Hindlimb muscle (tissue), 1 donor: ENCODE measurements at places on chromosomes 7 and 10.

- no peak for DNase-seq
Observed at GRCh38 chr10:51176976-51177695, 102.8 kb downstream of the PRKG1 start.

GRCh38 chr7:33738260-33738935 is 166.9 kb upstream of the BMPER start:
- no peak for DNase-seq

DNA sequence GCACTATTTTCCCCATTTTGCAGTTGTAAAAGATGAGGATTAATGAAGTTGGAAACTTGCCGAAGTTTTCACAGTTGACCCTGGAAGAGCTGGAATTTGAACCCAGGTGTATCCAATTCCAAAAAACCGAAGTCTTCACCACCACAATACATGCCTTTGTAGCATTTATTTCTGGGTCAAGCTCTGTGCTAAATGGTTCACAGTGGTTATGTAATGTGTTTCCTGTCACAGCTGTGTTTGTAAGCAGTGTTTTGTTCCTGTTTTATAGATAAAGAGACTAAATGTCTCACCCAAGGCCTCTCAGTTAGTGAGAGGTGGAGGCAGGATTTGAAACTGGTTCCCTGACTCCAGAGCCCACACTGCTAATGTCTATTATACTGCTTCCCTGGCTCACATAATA is 17.6 kb downstream of the SFTPA2 start:
- no peak for DNase-seq

- no peak for DNase-seq
Observed at GRCh38 chr10:59748834-59749233, 4.4 kb downstream of the MRLN start.

DNA sequence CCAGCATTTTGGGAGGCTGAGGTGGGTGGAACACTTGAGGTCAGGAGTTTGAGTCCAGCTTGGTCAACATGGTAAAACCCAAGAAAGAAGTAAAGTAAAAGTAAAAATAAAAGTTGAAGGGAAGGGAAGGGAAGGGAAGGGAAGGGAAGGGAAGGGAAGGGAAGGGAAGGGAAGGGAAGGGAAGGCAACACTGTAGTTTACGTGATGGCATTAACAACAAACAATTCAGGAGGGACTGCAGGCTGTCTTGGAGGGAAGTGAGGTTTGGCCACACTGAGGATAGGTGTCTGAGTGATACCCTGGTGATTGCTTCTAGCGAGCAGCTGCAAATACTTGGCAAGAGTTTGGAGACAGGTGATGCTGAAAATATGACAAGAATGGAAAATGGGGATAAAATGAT is 298.0 kb downstream of the CALN1 start:
- no peak for DNase-seq

DNA sequence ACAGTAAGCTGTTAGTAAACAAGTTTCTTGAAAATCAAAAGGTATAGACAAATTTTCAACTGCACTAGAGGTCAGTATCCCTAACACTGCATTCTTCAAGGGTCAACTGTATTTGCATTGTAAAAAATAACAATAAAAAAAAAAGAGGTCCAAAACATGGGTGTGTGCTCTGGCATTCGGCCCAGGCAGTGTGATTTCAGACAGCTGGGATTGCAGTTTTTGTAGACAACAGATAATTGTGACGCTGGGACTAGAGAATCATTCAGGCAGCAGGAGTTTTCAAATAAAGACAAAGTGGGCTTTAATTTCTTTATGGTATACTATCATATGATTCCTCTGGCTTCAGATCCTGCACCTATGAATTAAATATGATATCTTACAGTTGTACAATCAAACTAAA is 543.2 kb upstream of the SEMA3D start:
- peak; percentile 42 for DNase-seq

- peak; percentile 43 for DNase-seq
Observed at GRCh38 chr10:61733358-61733940, 70.7 kb downstream of the CABCOCO1 start.

DNA sequence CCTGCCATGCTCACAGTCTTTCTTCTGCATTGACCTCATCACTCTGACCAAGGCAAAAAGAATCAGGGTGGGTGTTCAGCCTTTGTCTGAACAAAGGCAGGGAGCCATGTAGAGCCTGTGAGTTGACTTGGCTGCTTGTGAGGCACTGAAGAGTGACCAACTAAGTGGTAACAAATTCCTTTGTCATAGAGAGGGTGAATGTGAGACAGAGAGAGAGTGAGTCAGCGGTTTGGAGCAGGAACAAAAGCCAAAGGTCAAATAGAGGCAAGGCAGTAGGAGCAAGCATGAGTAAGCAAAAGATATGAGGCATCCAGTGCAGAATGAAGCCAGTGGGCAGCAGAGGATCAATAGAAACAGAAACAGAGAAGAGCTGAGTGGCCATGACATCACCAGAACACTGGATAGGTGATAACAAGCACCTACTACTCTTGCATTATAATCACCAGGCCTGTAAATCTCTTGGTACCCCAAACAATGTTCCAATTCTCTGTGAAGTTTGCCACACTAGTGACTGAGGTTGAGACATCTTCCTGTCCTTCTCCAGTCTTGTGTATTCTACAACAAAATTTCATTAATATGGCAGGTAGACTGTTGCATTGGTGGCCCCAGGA is 116.2 kb upstream of the LAMB4 start:
- no peak for DNase-seq

DNA sequence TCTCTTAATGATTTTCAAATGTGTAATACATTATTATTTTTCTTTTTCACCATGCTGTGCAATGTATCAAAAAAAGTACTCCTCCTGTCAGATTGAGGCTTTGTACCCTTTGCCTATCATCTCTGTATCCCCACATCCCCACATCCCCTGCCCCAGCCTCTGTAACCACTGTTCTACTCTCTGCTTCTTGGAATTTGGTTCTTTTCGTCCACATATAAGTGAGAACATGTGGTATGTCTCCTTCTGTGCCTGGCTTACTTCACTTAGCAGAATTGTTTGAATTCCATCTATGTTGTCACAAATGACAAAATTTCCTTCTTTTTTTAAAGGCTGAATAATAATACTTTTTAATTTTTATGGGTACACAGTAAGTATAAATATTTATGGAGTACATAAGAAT is 13.8 kb downstream of the TAF3 start:
- DNase-seq, result no peak

- DNase-seq, result peak; percentile 74
Observed at GRCh38 chr7:27375958-27376357, 133.4 kb downstream of the EVX1 start.

- DNase-seq, result no peak
Observed at GRCh38 chr10:122348512-122348911, 26.0 kb upstream of the PLEKHA1 start.

DNA sequence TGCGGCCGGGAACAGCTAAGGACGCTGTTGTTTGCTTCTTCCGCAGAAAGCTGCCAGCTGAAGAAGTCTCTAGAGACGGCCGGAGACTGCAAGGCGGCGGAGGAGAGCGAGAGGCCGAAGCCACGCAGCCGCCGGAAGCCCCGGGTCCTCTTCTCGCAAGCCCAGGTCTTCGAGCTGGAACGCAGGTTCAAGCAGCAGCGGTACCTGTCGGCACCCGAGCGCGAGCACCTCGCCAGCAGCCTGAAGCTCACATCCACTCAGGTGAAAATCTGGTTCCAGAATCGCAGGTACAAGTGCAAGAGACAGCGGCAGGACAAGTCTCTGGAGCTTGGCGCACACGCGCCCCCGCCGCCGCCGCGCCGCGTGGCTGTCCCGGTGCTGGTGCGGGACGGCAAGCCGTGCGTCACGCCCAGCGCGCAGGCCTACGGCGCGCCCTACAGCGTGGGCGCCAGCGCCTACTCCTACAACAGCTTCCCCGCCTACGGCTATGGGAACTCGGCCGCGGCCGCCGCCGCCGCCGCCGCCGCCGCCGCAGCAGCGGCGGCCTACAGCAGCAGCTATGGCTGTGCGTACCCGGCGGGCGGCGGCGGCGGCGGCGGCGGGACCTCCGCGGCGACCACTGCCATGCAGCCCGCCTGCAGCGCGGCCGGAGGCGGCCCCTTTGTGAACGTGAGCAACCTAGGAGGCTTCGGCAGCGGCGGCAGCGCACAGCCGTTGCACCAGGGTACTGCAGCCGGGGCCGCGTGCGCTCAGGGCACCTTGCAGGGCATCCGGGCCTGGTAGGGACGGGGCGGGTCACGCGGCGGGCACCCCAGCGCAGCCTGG is 2.4 kb downstream of the NKX2-3 start:
- DNase-seq, result no peak

DNA sequence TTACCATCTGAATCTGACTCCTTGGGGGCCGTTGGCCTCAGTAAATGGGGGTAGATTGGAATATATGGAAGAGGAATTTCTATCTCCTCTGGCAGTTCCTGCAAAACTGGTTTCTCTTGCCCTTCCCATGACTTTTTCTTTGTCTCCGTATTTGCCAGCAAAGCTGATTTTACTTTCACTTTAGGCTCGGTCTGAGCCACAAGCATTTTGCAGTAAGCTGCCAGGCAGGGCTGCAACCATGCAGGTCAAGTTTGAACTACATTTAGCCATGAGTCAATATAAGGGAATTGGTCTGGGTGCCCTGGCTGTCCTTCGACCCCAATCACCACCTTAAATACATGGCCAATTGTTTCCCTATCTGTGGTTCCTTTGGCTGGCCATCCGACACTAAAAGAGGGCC is 104.3 kb downstream of the TRIM24 start:
- DNase-seq, result no peak

DNA sequence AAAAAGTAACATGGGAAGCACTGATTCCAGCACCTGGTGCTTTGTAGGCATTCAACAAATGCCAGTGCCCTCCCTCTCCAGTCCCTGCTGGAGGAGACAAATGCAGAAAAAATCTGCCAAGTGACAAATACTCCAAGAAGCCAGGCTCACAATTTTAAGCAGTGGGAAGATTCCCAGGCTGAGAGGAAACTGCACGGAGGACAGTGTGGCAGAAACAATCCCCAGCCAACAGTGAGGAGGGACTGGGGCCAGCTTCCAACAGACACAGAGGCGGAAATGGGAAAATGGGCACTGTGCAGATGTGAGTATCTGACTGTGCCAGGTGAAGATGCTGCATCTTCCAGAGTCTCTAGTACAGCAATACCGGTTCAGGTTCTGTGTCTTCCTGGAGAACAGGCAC is 106.3 kb downstream of the SLIT1 start:
- DNase-seq, result no peak

DNA sequence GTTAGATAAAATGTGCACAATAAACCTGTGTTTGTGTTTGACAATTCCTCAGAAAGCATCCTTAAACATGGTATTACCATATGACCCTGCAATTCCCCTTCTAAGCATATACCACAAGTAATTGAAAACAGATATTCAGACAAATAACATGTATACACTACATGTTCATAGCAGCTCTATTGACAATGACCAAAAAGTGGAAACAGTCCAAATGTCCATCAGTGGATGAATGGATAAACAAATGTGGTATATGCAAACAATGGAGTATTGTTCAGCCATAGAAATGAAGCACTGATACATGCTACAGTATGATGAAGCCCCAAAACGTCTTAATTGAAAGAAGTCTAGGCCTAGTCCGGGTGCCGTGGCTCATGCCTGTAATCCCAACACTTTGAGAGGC is 280.1 kb downstream of the OTUD1 start:
- DNase-seq, result no peak

DNA sequence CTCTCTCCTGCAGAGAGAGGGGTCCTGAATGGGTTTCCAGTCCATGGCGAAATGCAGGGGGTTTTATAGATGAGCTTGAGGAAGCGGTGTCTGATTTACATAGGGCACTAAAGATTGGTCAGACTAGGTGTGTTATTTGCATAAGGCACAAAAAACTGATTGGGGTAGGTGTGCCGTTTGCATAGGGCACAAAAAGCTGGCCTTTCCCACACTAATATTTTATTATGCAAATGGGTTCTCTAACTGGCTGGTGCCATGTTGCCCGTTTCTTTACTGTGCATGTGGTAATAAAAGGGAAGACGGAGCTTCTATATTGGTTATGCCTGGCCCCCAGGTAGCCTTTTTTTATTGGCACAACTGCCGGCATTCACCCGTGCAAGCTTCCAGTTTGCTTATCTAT is 50.2 kb downstream of the MALRD1 start:
- no peak for DNase-seq

- DNase-seq, result no peak
Observed at GRCh38 chr7:93016681-93017381, 100.9 kb downstream of the SAMD9 start.

DNA sequence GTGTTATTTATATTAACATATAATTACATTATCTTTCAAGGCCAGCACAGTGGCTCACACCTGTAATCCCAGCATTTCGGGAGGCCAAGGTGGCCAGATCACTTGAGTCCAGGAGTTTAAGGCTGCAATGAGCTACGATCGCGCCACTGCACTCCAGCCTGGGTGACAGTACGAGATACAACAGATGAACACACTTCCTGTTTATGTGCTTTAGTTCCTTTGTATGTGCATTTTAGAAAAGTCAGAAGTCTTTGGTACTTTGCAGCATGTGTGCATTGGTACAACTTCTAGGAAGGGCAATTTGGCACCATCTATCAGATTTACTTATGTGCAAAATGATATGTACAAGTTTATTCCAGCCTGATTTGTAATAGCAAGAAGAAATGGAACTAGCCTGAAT is 13.3 kb downstream of the SLC35G1 start:
- DNase-seq, result no peak

- peak; percentile 36 for DNase-seq
Observed at GRCh38 chr7:131109759-131110296, 217.8 kb upstream of the MKLN1 start.

DNA sequence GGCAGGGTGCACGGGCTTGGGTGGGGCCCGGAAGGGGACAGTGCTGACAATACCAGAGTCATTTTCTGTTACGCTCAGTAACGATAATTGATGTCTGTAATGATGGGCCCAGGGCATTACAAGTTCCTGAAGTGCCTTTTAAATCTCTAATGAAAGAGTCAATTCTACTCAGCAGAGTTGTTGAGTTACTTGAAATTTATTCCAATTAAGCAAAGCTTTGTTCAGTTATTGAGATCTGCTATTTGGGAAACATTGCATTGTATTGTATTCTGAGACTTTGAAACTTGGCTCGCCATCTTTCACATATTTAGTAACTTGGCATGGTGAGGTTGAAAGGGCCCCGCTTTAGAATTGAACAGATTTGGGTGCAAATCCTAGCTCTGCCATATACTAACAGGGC is 34.7 kb downstream of the MINDY4 start:
- no peak for DNase-seq

GRCh38 chr10:55019439-55019838 is 218.4 kb upstream of the PCDH15 start:
- no peak for DNase-seq
